ENCODE measurements at places on chromosomes 5 and 9.
A peak's percentile ranks its signal among the peaks of the same experiment; 100 is the strongest.

GRCh38 chr5:159737263-159737662, 179.0 kb upstream of the ADRA1B start:
- no peak for DNase-seq

- DNase-seq: peak; percentile 7
Observed at GRCh38 chr5:7745882-7746610, 104.9 kb downstream of the CFAP90 start.

GRCh38 chr9:29730163-29730562, 2156.9 kb upstream of the C9orf72 start:
- no peak for DNase-seq

DNA sequence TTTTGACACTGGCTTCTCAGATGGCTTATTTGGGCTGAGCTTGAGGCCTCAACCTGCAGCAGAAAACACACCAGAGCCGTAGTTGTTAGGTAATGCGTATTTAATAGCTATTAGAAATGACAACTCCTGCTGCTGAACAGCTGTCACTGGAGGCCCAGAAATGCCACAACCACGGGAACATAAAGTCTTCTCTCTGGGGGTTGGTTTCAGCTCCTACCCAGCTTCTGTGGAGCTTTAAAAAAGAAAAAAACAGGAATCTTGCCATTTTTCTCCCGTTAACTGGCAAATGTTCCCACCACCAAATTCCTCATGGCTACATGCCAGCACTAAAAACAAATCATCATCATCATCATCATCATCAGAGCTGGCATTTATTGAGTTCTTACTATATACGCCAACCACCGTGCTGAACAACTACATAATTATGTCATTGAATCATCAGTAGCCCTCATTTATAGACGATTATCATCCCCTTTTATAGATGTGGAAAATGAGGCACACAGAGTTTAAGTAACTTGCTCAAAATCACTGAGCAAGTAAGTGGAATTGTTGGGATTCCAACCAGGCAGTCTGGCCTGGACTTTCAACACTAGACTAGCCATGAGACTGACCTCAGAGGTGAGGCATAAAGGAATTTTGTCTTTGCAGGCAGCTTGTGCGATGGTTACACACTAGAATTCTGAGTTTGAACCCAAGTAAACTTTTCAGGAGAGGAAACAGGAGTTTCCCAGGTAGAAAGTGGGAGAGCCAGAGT, 185.3 kb upstream of the WWC1 start:
- DNase-seq: no peak

GRCh38 chr5:112885001-112885400, 23.9 kb downstream of the SRP19 start:
- no peak for DNase-seq
